ENCODE measurements at places on chromosomes 1 and 21.

DNA sequence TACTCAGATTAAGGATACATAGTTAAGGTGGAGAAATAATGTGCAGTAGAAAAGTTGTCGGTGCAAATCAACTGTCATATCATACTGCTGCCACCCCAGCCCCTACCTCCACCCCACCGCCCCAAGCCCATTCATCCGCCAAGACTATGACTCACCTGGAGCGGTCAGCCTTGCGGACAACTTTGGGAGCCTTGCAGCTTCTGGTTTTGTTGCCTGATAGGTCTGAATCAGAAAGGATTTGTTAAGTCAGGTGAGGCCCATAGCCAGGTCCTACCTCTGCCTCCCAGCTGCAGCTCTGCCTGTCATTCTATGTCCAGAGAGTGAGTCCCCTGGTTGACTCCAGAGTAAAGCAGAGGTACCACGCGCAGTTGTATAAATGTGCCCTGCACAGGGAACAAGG lies 12.6 kb downstream of the C1orf162 start:
- no peak for DNase-seq

DNA sequence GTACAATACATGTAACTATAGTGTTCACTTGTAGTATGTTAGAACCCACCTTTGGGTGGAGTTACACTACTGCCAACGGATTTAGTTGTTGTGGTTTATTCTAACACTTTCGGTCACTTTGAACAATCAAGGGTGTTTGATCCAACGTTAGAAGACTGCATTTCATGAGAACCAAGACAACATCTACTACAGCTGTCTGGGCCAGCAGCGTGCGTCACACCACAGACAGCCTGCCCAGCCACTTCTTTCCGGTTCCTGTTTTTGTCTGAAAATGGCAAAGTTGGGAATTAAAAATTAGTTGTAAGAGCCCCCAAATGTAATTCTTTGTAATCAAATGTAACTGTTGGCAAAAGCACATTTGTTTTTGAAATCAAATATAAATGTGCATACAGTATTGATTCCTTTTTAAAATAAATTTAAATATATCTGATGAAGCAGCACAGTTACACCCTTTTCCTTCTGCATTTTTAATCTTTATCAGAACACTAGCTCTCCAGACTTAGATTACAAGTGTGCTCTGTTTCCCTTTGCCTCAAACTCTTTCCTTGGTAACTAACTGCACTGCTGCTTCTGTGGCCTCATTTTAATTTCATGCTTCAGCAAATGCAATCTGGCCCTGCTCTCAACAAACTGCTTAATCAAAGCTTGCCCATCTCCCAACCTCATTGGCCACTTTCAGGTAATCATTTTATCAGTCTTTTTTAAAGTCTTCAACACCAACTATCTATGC lies 86.6 kb upstream of the DPH5 start:
- DNase-seq = no peak

- peak; percentile 30 for DNase-seq
These were observed 63.1 kb downstream of the NIBAN1 start for GRCh38 chr1:184911103-184911745.

DNA sequence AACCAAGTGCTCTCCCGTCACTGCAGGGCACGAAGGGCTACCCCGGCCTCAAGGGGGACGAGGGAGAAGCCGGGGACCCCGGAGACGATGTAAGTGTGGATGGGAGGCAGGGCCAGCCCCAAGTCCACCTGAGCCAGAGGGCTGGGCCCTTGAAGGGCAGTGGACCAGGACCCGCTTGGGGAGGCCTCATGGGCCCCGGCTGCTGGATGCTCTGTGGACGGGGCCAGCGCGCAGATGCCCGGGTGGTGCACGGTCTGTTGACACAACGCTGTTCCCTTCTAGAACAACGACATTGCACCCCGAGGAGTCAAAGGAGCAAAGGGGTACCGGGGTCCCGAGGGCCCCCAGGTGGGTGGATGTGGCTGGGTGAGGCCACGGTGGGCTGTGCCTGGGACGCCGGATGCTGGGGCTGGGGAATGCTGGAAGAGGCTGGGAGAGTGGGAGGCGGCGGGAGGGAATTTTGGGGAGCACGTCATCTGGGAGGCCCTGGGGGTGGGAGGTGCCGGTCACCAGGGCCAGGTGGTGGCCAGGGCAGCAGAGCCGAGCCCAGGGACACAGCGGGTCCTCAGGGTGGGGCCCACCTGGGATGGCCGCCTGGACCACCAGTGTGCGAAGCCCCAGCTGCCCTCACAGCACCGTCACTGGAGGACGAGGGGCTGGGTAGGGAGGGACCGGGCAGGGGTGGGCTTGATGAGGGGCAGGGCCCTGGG lies 17.5 kb downstream of the COL6A1 start:
- DNase-seq = no peak

GRCh38 chr1:119440721-119441307 lies 25.9 kb downstream of the HSD3B2 start:
- no peak for DNase-seq
